ENCODE measurements at places on chromosomes 1 and 21. TPM values are rescaled to one million over a fixed set of nuclear protein-coding genes. Genes with fewer than 3 reads are reported as not detected.

TRIM46 gene
- total RNA-seq: 2.9 TPM

- no peaks in the 10 kb centered on the region for H3K27me3 ChIP-seq
- H3K36me3 ChIP-seq: peaks cover 3% of the 10 kb centered on the region
- H3K27ac ChIP-seq: no peak overlapping the region
- no peak for DNase-seq
- H3K4me3 ChIP-seq: no peak overlapping the region
- no peaks in the 10 kb centered on the region for H3K4me1 ChIP-seq
These were observed 99.1 kb downstream of the PTBP2 start for GRCh38 chr1:96820671-96821070.

DNA sequence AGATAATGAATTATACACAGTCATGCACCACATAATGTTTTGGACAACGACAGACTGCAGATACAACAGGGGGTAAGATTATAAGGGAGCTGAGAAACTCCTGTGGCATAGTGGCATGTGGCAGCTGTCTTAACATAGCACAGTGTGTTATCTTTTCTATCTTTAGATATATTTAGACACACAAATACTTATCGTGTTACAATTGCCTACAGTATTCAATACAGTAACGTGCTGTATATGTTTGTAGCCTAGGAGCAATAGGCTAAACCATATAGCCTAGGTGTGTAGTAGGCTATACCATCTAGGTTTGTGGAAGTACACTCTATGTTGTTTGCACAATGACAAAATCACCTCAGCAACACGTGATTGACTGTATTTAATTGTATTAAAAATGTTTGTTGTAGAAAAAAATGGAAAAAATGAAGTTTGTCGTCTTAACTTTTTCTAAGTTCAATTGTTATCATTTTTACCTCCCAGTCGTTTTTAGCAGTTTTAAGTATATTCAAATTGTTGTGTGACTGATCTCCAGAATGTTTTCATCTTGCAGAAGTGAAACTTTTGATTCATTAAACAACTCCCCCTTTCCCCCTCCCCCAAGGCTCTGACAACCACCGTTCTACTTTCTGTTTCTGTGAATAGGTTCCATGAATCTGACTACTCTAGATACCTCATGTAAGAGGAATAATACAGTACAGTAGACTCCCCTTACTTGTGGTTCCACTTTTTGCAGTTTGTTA, 351.0 kb upstream of the B3GALT2 start:
- peaks cover 21% of the 10 kb centered on the region for H3K4me1 ChIP-seq
- H3K27ac ChIP-seq: peak overlapping the region; percentile 32
- peak overlapping the region; percentile 20 for H3K4me3 ChIP-seq
- peak; percentile 45 for DNase-seq
- no peaks in the 10 kb centered on the region for H3K27me3 ChIP-seq

GRCh38 chr1:175984813-175985212, 222.3 kb downstream of the COP1 start:
- H3K27ac ChIP-seq: no peak overlapping the region
- DNase-seq: no peak
- no peaks in the 10 kb centered on the region for H3K27me3 ChIP-seq
- no peaks in the 10 kb centered on the region for H3K4me1 ChIP-seq
- H3K36me3 ChIP-seq: peaks cover 72% of the 10 kb centered on the region
- H3K4me3 ChIP-seq: no peak overlapping the region

S100A3 gene
- total RNA-seq: not detected

- H3K36me3 ChIP-seq: no peaks in the 10 kb centered on the region
- no peaks in the 10 kb centered on the region for H3K4me1 ChIP-seq
- H3K4me3 ChIP-seq: no peak overlapping the region
- H3K27ac ChIP-seq: no peak overlapping the region
- no peak for DNase-seq
These were observed 484.8 kb downstream of the PTPRC start for GRCh38 chr1:199123615-199124014.
